ENCODE measurements at places on chromosomes 5 and 9.
A peak's percentile ranks its signal among the peaks of the same experiment; 100 is the strongest.

DNA sequence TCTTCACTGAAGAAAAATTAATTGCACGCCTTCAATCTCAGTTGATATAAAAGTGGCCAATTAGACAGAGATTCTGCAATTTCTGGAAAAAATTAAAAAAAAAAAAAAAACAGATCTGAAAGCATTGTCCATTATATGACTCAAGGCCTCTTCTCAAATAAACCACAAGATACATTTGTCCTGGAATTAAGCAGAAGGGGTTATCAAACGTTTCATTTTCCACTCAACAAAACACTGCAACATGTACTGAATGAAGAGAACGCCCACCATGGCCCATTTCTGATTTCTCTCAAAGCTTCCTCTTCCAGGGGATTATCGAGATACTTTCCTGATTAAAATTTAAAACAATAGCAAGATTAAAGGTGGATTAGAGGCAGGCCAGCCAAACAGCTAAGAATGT, 5.8 kb upstream of the PAPPA start:
- DNase-seq = no peak

- no peak for DNase-seq
Measured at GRCh38 chr9:21966140-21966851, 27.9 kb downstream of the CDKN2A start.

DNA sequence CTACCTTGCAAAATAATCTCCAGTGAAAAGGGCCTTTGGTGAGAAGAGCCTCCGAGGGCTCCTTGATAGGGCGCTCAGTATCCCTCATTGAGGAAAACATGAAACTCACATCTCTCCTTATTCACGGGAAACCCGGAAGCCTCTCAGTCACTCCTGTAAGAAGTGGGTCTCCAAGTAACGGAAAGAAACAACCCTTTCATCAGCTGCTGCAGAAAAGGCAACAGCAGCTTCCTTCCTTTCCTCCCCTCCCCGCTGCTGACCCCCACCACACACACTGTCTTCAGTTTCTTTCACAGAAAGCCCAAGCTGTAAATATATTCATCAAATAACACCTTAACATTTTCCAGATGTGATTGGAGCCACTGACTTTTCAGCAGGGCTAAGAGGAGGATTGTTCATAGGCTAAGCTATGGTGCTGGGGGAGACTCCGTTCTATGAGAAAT, 81.4 kb downstream of the C9orf152 start:
- no peak for DNase-seq

DNA sequence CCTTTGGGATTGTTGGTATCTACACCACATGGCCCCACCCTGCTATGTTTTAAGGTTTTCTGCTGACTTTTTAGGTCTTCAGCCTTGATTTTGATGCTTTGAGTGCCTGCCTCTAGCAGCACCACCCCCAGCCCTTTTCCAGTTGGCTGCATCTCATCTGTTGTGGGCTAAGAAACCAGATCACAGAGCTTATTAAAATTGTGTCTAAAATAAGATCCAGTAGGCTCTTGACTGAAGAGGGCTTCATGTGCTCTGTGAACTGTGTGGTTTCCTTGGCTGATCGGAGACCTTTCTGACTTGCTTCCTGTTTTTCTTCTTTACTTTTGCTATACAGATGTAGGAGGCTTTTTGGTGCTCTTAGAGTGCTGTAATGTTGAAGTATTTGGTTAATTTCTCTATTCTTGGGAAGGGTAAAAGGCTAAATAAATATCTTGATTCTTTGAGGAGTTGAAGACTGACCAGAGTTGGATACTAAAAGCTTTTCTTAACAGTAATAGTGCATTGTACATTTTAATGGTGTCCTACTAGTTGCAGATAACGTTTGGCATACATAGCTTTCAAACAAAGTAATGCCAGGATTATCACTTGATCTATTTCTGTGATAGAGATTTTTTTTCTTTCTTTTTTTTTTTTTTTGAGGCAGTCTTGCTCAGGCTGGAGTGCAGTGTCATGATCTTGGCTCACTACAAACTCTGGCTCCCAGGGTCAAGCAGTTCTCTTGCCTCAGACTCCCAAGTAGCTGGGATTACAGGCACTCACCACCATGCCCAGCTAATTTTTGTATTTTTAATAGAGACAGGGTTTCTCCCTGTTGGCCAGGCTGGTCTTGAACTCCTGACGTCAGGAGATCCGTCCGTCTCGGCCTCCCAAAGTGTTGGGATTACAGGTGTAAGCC, 4.5 kb downstream of the UBE2D2 start:
- DNase-seq = no peak

DNA sequence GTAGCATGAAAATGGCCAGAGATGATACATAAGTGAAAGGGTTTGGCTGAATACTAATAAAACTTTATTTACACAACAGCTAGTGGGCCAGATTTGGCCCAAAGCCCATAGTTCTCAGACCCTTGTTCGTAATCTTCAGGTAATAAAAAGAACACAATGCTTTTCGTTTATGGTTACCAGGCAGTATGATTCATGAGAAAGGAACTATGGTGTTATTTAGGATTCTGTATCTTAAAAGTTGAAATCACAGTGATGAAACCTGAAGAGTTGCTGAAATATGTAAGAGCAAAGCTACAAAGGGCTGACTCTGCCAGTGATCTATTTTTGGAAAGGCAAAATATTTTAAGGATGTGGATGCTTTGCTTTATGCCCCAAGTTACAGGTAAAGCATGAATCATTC, 192.7 kb downstream of the SMC2 start:
- no peak for DNase-seq

DNA sequence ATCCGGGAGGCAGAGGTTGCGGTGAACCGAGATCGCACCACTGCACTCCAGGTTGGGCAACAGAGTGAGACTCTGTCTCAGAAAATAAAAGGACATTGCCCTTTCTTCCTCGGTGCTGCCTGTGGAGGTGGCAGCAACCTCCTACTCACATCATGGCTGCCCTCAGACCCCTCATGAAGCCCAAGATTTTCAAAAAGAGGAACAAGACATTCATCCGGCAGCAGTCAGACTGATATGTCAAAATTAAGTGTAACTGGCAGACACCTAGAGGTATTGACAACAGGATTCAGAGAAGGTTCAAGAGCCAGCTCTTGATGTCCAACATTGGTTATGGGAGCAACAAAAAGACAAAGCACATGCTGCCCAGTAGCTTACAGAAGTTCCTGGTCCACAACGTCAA, 12.6 kb upstream of the PAX5 start:
- no peak for DNase-seq

DNA sequence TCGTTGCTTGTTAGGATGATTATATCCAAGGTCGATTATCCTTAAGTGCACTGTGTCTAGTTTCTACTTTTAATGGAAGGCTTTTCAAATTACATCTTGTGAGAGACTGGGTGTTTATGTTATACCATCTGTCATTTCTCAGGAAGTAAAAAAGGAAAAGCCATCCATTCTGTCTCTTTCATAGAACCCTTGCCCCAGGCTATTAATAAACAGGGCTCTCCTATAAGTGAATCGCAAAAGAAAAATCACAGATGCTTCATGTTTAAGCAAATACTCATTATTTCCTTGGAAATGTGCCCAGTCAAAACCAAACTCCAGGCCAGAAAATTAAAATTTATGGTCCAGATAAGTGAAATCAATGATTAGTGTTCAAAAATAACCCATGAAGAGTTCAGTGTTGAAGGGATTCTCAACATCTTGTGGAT, 58.1 kb downstream of the STARD4 start:
- DNase-seq = no peak

DNA sequence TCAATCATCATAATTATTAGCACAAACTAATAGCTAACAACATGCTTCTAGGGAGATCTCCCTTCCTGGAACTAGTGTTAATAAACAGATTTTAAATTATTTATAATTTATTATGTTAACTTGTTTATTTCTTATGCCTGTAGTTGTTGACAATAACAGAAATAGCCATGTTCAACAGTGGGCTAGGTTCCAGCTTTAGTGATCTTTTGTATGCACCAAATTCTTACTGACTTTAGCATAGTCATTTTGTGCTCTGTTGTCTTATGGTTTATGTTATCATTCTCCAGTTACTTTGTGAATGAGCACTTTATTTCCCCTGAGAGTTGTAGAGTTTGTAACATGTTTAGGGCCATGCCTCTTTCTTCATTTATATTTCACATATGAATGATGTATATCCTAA, 70.6 kb downstream of the TMEM252 start:
- no peak for DNase-seq

DNA sequence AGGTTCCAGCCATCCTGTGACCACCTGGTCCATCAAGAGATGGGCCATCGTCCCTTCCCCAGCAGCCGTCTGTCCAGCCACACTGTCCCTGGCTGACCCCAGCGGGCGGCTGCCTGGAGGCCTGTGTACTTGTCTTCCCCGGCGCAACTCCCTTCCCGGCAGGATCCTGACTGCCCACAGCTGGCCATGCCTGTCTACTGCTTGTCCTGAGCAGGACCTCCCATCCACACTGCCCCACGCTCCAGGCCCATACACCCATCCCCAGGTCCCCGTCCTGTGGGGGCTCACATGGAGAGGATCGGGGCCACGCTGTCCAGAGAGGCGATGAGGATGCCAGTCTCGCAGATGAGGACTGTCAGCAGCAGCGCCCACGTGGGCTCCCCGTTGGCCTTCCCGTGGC, 35.5 kb downstream of the SLC12A7 start:
- no peak for DNase-seq

DNA sequence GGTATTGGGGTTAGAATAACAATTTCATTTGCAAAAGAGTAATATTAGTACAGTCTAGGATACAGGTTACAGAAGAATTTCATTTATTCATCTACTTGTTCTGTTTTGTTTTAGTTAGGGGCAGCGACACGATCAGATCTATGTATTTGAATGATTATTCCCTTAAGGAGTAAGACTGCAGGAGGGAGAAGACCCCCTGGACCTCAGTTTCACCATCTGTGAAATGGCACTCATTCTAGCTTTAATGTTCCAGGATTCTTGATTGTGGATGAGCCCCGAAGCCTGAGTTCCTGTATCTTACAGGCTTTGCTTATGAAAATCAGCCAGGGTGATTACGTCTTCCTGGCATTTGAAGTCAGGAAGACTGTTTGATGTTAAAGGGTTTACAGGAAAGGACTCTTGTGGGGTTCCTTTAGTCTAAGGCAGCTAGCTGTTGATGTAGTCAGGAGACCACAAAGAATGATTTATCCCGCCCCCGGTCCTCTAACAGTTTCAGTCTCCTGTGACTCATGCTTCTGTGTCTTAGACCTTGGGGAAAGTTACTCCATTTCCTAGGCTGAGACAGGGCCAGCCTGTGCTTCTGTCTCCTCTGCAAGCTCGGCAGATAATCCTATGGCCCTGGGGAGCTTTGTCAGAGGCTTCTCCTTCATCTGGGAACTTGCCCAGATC, 11.5 kb downstream of the SMIM3 start:
- peak; percentile 97 for DNase-seq

- no peak for DNase-seq
Measured at GRCh38 chr9:27303219-27303618, 6.3 kb upstream of the EQTN start.

GRCh38 chr9:78118742-78119473, 87.3 kb upstream of the GNAQ start:
- no peak for DNase-seq

DNA sequence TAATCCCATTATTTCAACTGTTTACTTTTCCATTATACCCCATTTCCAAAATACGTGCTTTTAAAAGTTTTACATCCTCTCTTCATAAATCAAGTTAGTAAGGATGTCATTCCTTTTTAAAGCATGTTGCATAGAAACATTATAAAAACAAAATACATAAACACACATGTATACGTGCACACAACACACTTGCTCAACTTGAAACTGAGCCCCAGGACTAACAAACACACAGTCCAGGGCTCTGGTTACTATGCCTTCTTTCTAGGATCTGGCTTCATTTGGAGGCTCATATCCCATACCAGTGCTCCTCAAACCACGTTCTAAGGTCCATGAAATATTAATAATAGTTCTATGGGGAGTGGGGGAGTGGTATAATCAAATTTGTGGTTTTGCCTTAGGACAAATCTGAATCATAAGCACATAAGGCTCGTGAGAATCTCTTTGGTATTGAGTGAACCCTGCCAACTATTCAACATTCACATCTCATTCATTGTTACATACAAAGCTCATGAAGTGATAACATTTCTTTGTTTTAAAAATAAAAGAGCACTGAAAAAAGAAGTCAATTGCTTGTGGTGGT, 55.2 kb downstream of the NFIB start:
- peak; percentile 64 for DNase-seq

- peak; percentile 57 for DNase-seq
Measured at GRCh38 chr9:2013743-2014475, 1.2 kb upstream of the SMARCA2 start.

DNA sequence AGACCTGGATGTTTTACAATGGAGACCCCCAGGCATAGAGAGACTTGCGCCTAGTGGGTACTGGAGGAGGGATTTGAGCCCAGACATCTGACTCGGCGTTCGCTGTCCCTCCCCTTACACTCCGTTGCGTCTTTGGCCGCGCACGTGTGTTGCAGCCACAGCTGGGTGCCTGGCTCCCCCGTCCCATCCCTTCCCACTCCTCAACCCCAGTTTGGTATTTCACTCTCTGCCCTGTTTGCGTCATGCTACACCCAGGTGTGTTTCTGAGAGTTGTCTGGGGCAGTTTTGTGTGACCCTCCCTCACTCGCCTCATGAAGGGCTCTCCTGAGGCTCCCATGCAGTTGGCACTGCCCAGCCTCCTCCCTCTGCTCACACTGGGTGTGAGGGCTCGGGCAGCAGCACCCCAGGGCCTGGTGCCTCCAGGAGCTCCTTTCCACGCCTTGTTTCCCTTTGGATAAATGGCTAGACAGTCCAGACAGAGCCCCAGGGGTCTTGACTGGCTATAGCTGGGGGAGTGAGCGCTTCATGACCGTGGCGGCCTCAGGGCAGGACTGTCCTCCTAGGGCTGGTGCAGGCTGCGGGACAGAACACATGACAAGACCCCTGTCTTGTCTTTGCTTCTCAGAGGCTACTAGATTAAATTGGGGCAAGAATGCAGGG, 13.6 kb downstream of the TCF7 start:
- no peak for DNase-seq

DNA sequence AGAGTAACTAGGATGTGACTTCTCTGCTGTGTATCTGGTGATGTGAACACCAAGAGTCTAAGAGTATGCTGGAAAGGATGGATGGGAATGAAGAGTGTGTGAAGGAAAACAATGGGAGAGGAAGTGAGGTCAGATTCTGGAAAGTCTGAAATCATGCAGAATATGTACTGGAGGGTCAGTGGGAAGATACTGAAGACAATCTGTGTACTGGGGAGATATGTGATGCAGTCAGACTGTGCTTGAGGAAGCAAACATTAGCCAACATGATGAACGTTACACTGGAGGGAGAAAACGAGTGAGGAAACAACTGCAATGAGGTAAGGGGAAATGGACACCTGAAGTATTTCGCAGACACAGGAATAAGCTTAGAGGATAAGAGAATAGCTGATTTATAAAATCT, 105.7 kb downstream of the NR3C1 start:
- no peak for DNase-seq

DNA sequence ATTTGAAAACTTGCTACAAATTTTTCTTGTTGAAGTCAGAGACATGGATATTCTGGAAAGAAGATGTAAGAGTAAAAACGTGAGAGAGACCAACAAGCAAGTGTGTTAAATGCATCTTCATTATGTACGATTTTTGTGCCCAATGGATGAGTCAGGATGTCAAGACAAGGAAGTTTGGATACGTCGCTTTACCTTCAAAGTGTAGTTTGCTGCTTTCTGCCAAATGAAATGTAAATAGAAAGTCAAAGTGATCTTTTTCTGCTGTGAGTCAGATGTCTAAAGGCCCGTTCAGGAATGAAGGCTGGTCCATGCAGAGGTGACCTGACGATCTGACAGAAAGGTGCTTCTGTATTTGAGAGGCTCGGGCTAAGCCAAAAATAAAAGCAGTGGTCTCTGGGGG, 273.1 kb upstream of the PIK3R1 start:
- no peak for DNase-seq

Data from fibroblast of skin of left biceps (primary cell).